Karpas-422 (cell line): ENCODE measurements at places on chromosomes 13 and 19. TPM values are rescaled to one million over a fixed set of nuclear protein-coding genes. Genes with fewer than 3 reads are reported as not detected.

The UBE2M gene
- 33.4 and 90.6 TPM in 2 replicates for total RNA-seq

DNA sequence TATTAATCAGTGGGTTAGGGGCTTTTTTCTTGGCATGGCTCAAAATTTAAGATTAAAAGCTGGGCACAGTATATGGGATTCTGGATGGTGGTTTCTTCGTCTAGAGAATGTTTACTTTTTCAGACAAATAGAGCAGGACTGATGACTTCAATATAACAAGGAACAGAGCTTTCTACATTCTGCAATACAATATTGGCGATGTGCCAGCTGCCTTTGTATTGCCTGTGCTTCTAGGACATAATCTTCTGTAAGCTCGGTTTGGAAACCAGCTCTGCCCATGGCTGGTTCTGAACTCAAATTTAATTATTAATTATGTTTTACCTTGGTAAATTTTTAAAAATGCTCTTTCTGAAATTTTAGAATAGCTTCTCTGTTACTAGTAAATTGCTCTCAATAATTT, 139.1 kb upstream of the TRPC4 start:
- DNase-seq, result no peak

The FCER2 gene
- total RNA-seq, result 0.14 TPM in 1 of 2 replicates, not detected in the other

DNA sequence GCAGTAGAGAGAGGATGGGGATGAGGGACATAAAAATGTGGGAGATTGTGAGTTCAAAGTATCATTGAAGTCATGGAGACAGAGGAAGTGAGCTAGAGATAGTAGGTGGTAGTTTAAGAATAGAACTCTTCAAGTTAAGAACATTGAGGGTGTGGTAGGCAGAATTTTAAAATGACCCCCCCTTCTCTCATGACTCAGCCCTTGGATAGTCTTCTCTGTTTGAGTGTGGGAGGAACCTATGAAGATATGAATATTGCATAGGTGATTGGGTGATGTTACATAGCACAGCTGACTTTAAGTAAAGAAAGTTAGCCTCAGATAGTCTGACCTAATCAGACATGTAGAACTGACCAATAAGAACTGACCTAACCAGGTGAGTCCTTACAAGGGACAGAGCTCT, 418.6 kb downstream of the FOXO1 start:
- no peak for DNase-seq

DNA sequence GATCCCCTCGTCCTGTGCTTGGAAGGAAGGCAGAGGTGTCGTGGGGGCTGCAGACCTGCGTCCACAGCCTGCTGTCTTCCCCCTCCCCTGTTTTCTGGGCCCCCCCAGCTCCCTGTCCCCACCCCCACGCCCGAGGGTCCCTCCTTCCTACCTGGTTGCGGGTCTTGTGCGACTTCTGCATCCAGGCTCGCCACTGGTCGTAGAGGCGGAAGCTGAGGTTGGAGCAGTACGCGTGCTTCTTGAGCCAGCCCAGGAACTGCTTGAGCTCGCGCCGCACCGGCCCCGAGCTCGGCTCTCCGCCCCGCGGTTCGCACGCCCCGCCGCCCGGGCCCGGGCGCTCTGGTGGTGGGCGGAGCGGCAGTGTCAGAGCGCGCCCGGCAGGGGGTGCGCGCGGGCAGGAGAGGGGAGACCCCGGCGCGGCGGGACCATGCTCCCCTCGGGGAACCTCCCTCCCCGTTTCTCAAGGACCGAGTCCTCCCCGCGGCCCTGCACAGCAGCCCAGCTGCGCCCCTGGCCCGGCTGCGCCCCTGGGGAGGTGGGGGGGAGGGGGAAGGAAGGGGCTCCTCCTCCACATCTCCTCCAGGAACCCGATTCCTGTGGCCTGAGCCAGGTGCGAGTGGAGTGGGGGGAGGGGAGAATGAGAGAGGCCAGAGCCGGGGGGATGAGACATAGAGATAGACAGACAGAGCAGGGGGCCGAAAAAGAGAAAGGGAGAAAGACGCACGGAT, 5.7 kb downstream of the REX1BD start:
- peak; percentile 94 for DNase-seq
